ENCODE measurements at places on chromosomes 16 and 17.
A peak's percentile ranks its signal among the peaks of the same experiment; 100 is the strongest.

DNA sequence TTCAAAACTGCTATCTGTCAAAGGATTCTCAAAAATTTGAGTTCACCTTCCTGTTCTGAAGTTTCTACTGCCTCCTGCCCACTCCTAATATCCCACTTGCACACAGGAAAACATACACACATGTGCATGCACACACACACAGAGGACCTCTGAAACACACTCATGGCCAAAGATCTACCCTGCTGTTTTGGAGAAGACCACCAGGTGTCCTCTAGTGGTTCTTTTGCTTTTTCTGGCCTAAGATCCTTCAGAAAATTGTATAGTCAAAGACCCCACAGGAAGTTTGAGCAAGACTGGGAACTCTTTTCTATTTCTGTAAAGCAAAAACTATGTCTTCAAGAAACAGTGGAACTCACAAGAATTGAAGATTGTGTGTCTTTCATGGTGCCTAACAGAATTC lies 90.2 kb downstream of the CDH8 start:
- no peak for DNase-seq

- DNase-seq: no peak
Observed at GRCh38 chr16:50809561-50809960, 67.7 kb downstream of the CYLD start.

DNA sequence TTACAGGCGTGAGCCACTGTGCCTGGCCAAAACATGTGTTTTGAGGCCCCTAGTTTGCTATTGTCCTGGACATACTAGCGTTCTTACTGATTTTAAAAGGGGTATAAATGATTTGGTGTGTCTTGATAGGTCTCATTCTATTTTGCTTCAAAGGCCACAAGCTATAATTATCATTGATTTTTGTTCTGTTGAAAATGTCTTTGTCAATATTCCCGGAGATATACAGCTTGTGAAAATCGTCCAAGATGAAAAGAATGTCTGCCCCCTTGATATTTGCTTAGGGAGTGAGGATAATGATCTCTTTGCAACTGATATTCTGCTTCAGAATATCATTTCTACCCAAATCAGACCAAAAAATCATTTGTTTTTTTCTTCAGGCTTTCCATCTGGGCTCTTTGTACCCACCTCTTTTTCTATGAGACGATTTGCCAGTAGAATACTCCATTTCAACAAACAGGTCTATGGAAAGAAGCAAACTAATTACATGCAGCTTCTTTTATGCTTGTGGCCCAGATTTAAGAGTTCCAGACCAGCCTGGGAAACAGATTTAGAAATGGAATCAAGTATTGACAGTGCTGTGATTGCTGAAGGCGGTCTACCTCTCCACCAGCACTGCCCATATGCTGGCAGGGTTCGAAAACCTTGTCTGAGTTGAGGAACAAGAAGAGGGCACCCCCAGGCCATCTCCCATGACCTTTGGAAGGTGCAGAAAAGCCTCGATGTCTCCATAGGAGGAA lies 14.1 kb upstream of the ST6GALNAC1 start:
- DNase-seq: no peak

GRCh38 chr16:73040136-73040535 lies 7.8 kb downstream of the ZFHX3 start:
- DNase-seq: no peak

GRCh38 chr16:26453215-26453614 lies 613.5 kb upstream of the C16orf82 start:
- no peak for DNase-seq

- DNase-seq: no peak
Observed at GRCh38 chr17:77701996-77702395, 256.5 kb upstream of the TNRC6C start.

DNA sequence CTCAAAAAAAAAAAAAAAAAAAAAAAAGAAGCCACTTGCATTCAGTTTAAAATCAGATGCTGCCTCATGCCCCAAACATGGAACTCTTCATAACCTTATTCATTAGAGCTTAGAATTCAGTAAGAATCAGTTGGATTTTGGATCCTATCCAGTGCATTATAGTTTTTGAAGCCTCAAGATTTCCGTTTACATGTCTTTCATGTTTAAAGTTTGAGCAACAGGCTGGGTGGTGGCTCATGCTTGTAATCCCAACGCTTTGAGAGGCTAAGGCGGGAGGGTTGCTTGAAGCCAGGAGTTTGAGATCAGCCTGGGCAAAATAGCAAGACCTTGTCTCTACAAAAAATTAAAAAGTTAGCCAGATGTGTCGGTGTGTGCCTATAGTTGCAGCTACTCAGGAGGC lies 55.0 kb downstream of the SNTB2 start:
- DNase-seq: no peak

GRCh38 chr16:7581175-7581574 lies 248.5 kb downstream of the RBFOX1 start:
- DNase-seq: no peak

GRCh38 chr16:28838558-28838918 lies 7.6 kb downstream of the TUFM start:
- DNase-seq: no peak

DNA sequence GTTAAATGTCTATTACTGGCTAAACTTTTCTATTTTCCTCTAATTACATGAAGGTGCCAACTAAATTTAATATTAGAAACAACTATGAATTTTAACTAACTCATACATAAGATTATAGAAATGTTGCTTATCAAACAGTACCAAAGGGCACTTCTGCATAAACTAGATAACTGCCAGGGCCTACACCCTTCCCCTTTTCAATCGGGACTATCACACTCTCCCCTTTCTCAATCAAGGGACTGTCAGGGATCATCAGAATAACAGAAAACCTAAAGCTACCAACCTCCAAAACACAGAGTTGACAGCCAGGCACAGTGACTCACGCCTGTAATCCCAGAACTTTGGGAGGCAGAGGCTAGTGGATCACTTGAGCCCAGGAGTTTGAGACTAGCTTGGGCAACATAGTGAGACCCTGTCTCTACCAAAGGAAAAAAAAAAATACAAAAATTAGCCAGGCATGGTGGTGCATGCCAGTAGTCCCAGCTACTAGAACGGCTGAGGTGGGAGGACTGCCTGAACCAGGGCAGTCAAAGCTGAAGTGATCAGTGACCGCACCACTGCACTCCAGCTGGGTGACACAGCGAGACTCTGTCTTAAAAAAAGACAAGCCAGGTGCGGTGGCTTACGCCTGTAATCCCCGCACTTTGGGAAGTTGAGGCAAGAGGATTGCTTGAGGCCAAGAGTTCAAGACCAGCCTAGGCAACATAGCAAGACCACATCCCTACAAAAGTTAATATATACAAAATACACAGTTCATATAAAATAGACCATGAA lies 3.2 kb upstream of the PHLPP2 start:
- DNase-seq: no peak

GRCh38 chr17:55210292-55210691 lies 54.5 kb upstream of the HLF start:
- no peak for DNase-seq

GRCh38 chr16:31465788-31466370 lies 6.1 kb upstream of the TGFB1I1 start:
- no peak for DNase-seq

DNA sequence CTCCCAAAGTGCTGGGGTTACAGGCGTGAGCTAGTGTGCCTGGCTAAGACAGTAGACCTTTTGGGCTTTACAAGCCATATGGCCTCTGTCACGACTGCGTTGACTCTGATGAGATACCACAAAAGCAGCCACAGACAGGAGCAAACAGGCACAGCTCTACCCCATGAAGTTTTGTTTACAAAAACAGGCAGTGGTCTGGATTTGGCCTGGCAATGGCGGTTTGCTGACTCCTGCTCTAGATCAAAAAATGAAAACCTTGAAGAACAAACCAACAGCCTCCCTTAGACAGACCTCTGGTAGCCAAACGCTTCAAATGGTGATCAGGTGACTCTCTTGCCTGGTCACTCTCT lies 20.7 kb downstream of the SLC43A2 start:
- DNase-seq: no peak

GRCh38 chr17:77829843-77830799 lies 128.4 kb upstream of the TNRC6C start:
- DNase-seq: peak; percentile 27

DNA sequence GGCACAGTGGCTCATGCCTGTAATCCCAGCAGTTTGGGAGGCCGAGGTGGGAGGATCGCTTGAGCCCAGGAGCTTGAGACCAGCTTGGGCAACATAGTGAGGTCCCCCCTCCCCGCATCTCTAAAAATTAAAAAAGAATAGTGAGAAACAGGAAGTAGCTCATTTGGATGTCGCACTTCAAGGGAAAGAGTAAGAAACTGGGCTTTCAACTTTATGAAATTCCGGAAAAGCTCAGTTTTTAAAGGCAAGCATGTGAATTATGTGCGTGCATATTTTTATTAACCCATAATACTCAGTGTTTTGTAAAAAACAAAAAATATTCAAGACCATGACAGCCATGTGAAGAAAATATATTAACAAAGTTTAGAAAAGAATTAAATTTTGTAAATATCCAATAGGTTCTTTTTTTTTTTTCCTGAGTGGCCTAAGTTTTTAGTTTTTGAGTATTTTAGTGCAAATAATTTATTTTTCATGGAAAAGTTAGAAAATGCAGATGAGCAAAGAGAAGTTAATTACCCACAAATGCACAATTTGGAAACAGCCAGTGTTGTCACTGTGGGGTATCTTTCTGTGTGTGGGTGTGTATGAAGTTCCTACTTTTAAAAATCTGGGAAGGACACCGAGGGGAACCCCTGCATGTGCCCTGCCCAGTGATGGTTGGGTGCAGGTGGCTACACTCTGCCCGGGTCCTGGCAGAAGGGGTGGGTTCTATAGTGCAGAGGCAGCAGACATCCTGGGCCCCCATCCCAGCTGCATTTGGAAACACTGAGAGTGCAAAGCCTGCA lies 40.0 kb downstream of the CIBAR2 start:
- DNase-seq: no peak
